Stimulated activated CD8-positive, alpha-beta memory T cell treated with anti-CD3 and anti-CD28 coated beads, Interleukin-4, amount 100 ng/mL, for 1 hour (primary cell): ENCODE measurements at places on chromosomes 4 and X.

- DNase-seq = no peak
Observed at GRCh38 chr4:1002131-1002630, 9.0 kb upstream of the SLC26A1 start.

GRCh38 chrX:40471965-40472648 lies 108.7 kb upstream of the ATP6AP2 start:
- DNase-seq = no peak

DNA sequence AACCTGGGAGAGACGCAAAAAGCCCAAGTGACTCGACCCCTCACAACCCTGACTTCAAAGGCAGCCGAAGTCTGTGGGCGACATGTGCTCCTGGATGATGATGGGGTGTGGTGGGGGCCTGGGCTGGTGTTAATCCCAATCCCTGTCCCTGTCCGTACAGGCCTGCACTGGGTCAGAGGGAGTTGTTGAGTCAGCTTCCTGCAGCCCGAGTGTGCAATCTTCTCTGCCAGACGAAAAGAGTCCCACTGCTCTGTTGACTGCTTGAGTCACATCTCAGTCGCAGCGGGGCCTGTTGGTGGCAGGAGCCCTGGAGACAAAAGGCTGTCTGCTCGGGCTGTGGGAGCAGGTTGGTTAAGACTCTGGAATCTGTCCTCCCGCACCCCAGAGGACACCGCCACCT lies 10.3 kb downstream of the FAM3A start:
- DNase-seq = no peak

- DNase-seq = no peak
Observed at GRCh38 chr4:41429280-41429669, 108.7 kb upstream of the LIMCH1 start.
